NCI-H345 (cell line): ENCODE measurements at places on chromosomes 1 and 21.
A peak's percentile ranks its signal among the peaks of the same experiment; 100 is the strongest.

DNA sequence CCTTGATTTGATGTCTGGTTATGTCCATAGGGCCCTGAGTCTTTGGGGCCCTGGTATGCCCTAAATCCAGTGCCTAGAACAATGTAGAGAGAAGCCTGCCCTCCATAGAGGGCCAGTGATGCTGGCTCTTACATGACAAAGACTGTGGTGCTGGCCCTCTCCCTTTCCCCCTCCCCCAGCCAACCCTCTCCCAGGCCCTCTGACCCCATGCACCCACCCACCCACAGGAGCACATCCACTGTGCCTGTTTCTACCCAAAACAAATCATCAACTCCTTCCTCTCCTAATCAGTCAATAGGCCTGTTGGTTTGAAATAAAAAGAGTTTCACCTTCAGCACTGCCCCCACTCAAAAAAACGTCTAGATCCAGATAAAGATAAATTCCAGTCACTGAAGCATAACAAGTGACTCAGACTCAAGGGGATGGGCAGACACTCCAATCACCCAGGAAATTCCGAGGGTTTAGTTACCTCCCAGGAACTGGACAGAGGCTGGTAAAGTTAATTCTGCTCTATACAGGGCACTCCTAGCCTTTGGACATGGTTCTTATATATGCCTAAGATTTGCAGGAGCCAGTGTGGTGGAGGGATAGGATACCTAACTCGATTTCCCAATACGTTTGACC, 144.8 kb upstream of the VANGL1 start:
- DNase-seq, result no peak

GRCh38 chr1:234704106-234704887, 94.3 kb upstream of the IRF2BP2 start:
- no peak for DNase-seq

GRCh38 chr21:46055863-46056281, 42.0 kb upstream of the COL6A2 start:
- DNase-seq, result no peak

DNA sequence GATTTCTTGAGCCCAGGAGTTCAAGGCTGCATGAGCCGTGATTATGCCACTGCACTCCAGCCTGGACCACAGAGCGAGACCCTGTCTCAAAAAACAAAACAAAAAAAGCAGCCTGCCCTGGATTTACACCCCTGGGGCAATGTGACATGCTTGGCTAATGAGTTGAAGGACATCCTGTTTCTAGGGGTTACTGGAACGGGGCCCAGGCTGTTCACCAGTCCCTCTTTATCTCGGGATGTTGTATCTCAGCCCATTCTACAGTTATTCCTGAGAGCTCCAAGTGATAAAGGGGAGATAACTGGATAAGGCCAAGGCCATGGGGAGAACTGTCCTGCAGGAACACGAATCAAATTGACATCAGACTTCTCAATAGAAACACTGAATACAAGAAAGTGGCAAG, 21.7 kb upstream of the S100A2 start:
- no peak for DNase-seq

GRCh38 chr1:159753386-159753785, 27.4 kb upstream of the DUSP23 start:
- no peak for DNase-seq

DNA sequence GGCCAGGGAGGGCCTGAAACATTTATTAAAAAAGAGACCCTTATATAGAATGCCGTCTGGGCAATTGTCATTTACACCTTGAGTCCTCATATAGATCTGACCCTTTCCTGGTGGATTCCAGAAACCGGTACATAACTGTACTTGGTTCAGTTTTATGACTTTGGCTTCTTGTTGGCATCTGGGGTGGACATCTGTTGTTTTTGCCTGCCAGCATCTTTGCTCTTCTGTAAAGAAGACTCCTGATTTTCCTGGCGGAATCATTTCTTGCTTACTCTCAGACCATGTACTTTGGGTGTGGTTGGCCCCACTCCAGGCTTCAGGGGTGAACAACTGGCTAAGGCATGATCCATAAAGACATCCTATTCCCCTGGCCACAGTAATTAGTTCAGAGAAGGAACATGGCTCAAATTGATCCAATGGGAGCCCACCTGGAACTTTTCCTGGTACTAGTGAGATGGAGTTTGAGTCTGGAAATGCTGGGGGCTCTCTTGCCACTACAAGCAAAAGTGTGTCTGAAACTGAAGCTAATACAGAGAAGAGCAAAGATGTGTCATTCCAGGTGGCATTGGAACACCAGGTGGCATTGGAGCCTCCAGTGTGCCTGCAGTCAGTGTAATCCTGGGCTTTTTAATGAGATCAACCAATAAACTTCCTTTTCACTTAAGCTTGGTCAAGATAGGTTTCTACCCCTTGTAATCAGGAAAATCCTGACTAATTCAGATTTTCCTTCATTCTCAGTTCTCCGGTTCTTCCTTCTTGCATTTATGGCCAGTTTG, 332.5 kb upstream of the CAMK1G start:
- peak; percentile 20 for DNase-seq

DNA sequence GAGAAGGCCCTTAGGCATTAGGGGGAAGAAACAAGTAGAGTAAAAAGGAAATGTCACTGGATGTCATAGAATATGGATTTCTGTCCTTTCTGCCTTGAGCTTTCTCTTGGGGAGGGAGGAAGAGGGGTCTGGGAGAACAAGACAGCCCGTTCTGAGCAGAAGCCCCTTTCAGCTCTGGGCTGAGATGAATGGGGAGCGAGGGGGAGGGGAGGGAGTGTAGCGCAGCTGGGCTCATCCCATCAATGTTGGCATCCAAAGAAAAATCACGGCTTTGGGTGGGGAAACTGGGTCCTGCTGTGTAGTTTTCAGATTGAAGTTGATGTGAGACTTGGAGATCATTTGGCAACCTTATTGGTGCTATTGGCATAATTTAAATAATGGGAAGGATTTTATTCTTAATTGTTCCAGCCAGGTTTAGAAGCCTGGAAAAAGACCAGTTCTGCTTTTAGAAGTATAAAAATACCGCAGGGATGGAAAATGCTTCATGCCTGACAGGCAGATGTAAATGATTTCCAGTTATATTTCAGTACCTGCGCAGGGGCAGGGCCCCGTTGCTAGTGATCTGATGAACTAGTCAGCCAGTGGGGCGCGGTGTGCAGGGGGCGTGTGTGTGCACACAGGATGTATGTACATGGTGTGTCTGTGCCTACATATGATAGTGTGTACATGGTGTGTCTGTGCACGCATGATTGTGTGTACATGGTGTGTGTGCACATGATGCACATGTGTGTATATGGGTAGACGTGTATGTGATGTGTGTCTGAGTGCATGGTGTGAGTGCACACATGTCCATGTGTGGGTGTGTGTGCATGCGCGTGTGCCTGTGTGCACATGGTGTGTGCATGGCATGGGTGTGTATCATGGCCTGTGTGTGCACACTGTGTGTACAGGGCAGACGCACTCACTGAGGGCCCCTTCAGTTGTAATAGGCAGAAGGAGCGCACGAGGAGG, 36.0 kb downstream of the ABCG1 start:
- DNase-seq, result no peak

GRCh38 chr1:27569088-27569460, 34.9 kb downstream of the AHDC1 start:
- no peak for DNase-seq

GRCh38 chr21:42942244-42942643, 16.8 kb upstream of the ERVH48-1 start:
- no peak for DNase-seq

DNA sequence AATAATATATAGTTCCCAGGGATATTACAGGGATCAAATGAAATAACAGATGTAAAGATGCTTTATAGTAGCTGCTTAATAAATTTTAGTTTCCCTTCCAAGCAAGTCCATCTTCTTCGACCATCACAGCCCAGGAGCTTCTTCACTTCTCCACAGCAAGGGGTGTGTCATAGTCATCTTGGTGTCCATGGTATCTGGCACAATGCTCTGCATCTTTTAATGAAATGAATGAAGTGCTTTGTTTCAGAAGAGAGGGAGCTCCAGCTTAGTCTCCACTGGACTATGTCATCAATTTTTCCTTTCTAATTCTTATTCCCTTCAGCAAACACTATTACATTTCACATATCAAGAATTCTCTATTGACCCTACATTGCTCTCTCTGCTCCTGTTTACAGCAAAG, 4.9 kb upstream of the MACF1 start:
- no peak for DNase-seq

DNA sequence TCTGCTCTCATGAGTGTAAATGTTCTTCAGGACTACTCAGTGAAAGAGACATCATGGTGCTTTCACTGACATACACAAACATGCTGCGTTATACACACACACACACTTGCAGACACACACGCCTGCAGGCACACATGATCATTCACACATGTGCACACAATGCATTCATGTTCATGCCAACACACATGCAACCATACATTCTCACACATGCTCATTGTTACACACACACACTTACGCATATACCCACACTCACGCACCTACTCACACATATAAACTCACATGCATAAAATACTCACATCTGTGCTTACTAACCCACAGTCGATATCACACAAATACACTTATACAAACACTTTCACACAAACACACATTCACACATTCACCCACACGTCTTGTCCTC, 241.6 kb downstream of the LMX1A start:
- DNase-seq, result no peak

DNA sequence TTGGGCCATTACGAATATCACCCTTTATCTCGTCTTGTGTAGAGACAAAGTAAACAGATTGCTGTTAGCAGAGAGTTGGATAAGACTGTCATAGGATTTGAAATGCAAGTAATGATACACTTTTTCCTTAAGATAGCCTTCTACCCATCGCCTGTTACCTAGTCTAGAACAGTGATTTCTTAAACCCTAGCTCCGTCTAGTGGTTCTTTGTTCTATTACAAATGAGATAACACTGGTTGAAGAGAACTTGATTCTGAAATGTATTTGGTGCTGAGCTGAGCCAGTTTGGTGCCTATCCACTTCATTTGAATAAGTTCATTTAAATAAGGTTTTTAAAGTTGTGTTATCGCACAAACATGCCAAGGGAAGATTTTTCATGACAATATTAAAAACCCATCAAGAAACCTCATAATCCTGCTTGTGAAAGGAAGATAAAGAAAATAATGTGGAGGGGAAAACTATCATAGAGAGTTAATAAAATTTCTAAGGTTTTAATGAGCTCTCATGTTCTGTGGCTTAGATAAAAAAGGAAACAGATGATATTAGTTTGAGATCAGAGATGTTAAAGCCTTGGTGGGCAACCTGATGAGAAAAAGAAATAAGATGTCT, 1.5 kb upstream of the KCNH1 start:
- DNase-seq, result peak; percentile 38

- no peak for DNase-seq
Observed at GRCh38 chr1:197510691-197511378, 242.8 kb downstream of the CRB1 start.

GRCh38 chr1:220235462-220235861, 36.8 kb downstream of the RAB3GAP2 start:
- no peak for DNase-seq

- DNase-seq, result no peak
Observed at GRCh38 chr1:244957122-244957521, 92.8 kb upstream of the HNRNPU start.

DNA sequence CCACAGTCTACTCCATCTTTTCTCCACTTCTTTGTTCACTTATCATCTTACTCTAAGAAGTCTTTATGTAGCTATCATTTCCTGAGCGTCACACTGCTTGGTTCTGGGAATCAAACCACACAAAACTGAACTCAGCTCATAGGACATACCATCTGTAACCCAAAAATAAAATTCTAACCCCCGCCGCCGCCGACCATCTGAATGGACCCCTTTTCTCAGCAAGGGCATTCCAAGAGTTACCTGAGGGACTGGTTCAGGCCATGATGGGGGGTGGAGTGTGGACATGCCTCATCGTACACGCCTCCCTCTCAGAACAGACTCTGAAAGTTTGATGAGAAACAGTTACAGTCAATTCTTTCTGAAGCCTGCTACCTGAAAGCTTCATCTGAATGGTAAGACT, 12.6 kb upstream of the CHI3L2 start:
- no peak for DNase-seq
